NCI-H226 (cell line): ENCODE measurements at places on chromosomes 5 and 9.

DNA sequence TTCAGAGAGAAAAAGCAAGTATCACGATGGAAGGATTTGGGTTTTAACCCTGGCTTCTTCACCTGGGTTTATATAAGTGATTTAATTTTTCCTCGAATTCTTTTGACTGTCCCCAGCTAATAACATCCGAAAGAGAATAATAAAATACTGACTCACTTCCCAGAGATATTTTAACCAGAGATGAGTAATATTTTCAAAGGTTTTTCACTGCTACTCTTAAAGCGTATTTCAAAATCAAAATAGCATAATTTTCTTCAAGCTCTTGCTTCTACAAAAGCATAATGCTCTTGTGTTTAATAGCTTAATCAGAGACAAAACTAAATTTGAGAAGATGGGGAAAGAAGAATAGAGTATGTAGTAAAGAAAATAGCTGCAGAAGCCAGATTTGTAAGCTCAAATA lies 215.2 kb upstream of the PTGER4 start:
- no peak for DNase-seq

GRCh38 chr9:136734837-136735496 lies 7.8 kb downstream of the LCN10 start:
- no peak for DNase-seq

DNA sequence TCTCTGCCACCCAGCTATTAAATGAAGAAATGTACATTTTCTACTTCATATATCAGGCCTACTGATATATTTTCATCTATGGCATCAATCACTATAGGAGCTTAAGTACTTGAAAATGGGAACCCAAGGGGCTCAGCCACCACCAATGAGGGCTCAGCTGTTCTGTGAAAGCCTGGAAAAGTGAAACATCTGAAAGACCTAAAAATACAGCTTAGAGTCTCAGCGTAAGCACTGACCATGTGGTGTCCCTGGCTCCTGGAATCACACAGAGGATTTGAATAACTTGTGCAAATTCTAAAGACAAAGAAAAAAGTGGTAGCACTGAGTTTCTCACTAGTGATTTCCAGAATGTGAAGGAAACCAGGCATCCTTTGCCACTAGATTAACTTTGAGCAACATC lies 64.5 kb downstream of the PTPRD start:
- no peak for DNase-seq

DNA sequence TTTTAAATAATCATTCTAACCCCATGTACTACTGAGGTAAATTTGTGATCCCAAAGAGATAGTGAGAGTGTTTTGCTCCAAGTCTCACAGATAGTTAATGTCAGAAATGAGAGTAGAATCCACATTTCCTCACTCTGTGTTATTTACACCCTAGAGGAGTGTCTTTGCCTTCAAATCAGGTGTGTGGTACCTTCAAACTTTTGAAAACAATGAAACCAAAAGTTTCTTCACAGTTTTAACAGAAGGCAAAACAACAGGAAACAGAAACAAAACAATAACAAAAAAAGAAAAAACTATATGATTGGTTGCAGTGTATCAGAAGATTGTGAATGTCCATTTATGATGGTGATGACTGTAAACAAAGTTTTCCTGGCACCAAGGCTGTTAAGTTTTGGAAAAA lies 85.9 kb downstream of the ERBIN start:
- no peak for DNase-seq

DNA sequence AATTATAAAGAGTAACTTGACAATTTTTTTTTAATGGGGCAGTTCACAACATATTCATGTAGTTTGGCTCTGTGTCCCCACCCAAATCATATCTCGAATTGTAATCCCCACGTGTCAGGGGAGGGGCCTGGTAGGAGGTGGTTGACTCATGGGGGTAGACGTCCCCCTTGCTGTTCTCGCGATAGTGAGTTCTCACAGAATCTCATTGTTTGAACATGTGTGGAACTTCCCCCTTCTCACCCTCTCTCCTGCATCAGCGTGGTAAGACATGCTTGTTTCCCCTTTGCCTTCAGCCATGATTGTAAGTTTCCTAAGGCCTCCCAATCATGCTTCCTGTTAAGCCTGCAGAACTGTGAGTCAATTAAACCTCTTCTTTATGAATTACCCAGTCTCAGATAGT lies 40.7 kb downstream of the FBXW11 start:
- no peak for DNase-seq
